Skin of body (tissue), 3 donors: ENCODE measurements at places on chromosomes 16 and 17. TPM values are rescaled to one million over a fixed set of nuclear protein-coding genes. Genes with fewer than 3 reads are reported as not detected.

CDK12 gene
- total RNA-seq = 33.1 TPM

CENPV gene
- 11.6 TPM for total RNA-seq

CASKIN2 gene
- total RNA-seq = 7.1 TPM

- no peak for DNase-seq
These were observed 62.1 kb upstream of the TMEM97 start for GRCh38 chr17:28256881-28257280.

GRCh38 chr16:31409433-31409832 is 16.3 kb downstream of the ITGAD start:
- DNase-seq = no peak

GRCh38 chr16:27781195-27781524 is 231.2 kb downstream of the KATNIP start:
- DNase-seq = no peak

GRCh38 chr17:69869667-69870066 is 205.4 kb upstream of the KCNJ16 start:
- DNase-seq = no peak

DNA sequence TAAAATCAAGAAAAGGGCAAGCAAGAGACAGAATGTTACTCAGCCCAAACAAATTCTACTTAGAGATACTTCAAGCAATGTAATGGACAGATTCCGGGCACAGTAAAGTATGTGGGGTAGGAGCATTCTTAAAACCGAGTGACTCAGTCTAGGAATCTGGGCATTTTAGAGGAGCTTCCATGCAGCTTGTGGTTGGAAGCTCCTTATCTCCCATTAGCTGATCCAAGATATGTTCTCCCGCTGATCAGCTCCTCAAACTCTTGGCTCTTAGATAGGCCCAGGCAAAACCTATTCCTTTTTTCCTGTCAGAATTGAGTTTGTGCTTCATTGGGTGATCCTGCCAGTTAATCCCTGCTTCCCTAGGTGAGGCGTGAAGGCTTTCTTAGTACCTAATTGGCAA is 303.3 kb downstream of the CEP112 start:
- DNase-seq = no peak

GRCh38 chr16:4733747-4734062 is 366 bp downstream of the ANKS3 start:
- no peak for DNase-seq

- DNase-seq = no peak
These were observed 19.4 kb upstream of the ATP5MC1 start for GRCh38 chr17:48873209-48873608.

GRCh38 chr17:48725004-48725287 is 2.0 kb downstream of the PRAC2 start:
- no peak for DNase-seq

- no peak for DNase-seq
These were observed 325.9 kb downstream of the SEC14L1 start for GRCh38 chr17:77466596-77467223.
